CD4-positive, alpha-beta T cell treated with Interferon gamma for 1 hour (primary cell): ENCODE measurements at places on chromosomes 7 and 10.

GRCh38 chr10:78623578-78624215 is 445.1 kb upstream of the ZMIZ1 start:
- DNase-seq, result no peak

DNA sequence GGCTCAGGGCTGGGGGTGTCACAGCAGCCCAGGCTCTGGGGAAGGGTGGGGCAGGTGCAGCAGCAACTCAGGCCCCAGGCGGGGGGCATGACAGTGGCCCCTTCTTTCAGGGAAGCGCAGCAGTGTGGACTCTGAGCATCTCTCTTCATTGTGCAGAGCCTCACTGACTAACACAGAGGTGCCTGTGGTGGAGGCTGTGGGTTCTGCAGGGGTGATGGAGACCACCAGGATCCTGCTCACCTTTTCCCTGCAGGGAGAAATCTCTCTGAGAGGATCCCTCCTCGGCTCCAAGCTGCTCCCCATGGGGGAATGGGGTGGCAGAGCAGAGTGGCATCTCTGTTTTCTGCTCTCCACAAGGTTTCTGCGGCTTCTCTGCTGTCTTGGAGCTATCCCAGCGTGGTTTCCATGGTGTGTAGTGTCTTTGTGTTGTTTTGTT is 37.8 kb upstream of the SHH start:
- no peak for DNase-seq

- no peak for DNase-seq
Measured at GRCh38 chr10:132957131-132957530, 14.8 kb upstream of the CFAP46 start.

GRCh38 chr7:36686499-36686898 is 37.8 kb downstream of the AOAH start:
- no peak for DNase-seq

- DNase-seq, result no peak
Measured at GRCh38 chr10:24596217-24596930, 127.3 kb downstream of the ARHGAP21 start.
